ENCODE measurements at places on chromosomes 2 and 18.

DNA sequence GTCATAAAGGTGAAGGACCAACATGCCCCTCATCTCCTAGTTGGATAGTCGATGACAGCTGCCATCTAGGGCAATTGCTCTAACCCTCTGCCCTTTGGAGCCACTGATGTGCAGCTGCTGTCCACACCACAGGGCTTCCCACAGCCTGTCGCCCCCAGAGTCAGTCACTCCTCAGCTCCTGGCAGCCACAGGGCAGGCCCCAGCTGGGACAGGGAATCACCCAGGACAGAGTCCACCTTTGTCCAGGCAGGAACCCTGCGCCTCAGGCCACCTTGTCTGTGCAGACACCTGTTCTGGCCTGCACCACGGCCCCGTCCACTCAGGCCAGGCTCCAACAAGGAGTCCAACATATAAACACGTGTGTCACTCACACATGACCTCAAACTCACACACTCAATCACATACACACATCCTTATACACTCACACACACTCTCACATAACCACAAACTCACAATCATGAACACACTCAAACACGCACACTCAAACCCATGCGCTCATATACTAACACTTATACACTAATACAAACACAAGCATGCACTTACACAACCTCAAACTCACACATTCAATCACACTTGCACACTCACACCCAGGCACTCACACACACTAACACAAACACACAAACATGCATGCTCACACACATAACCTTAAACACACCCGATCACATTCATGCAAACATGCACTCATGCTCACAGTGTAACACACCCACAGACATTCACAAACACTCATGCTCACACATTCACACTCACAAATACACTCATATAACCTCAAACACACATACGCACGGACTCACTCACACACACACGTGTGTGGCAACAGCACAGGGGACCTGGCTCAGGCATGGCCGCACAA is 29.7 kb downstream of the HDAC4 start:
- no peak for DNase-seq

- DNase-seq = peak; percentile 66
These were observed 479.7 kb downstream of the PARD3B start for GRCh38 chr2:205024822-205025518.

- DNase-seq = no peak
These were observed 47.2 kb downstream of the PLEK start for GRCh38 chr2:68412127-68412819.

- DNase-seq = no peak
These were observed 36.5 kb downstream of the OSR1 start for GRCh38 chr2:19321946-19322345.

- DNase-seq = no peak
These were observed 11.4 kb upstream of the SPAST start for GRCh38 chr2:32051836-32052439.

DNA sequence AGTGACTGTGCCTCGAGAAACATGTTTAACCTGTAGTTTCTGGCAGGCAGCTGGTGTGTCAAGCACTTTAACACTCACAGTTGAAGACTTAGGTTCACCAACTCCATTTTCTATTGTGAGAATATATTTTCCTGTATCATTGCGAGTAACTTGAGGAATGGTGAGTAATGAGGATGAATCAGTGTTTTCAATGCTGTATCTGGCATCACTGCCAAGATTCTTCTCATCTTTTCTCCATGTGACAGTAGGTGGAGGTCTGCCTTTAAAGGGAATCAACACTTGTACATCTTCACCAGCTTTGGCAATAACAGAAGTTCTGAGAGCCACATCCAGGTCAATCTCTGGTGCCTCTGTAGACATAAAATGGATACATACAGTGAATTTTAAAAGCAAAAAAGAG is 72.8 kb downstream of the PLEKHA3 start:
- DNase-seq = no peak

DNA sequence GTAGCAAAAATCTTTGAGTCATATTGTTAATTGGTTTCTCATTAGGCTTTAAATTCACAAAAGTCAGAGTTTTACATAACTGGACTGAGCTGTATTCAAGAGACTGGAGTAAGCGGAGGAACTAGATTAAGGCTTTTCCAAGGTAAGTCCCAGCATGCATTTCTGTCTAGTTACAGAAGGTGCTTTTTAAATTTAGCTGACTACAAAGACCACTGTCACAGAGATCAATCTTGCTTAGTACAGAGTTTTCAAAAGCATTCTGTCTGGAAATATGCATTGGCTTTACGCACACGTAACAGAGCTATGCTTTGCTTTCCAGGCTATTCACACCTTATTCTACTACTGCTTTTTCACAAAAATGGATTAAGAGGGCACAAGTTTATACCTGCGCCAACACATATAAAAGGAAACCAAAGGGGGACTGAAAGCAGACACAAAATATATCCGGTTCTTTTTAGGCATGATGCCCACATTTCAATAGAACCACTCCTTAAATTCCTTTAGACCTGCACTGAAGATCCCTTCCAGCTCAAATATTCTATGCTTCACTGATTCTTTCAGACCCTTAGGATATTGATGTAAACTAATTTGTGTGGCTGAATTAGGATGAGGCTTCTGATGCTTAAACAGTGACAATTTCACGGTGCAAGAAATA is 560.7 kb upstream of the CRIM1 start:
- DNase-seq = no peak

GRCh38 chr18:36942264-36942663 is 113.3 kb downstream of the KIAA1328 start:
- DNase-seq = no peak

- no peak for DNase-seq
These were observed 838.8 kb downstream of the SLC4A3 start for GRCh38 chr2:220466251-220466691.

- DNase-seq = no peak
These were observed 28.3 kb downstream of the FHOD3 start for GRCh38 chr18:36325846-36326245.

GRCh38 chr2:210681491-210681890 is 125.1 kb downstream of the CPS1 start:
- no peak for DNase-seq

DNA sequence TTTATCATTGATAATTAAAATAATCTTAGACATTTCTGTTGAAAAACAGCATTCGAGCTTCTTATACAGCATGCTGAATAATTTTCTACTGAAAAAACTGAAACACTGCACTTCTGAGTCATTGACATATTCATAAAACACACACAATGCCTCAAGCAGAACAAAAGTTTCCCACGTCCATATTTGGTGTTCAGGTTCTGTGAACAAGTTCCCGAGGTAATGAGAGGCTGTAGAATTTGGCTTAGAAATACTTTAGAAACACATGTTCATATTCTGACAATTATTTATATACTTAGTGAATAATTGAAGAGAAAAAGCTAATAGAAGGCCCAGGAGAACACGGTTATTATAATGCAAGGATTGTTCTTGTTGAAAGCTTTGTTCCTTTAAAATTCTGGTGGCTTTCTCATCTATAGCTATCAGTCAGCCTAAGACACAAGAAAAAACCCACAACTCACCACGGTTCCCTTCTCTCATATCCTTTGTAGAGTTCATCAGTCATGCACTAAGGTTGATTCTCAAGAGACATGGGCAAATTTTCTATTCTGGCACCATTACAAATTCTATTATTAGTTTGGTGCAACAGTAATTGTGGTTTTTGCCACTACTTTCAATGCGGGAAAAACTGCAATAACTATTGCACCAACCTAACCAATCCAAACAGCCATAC is 194.4 kb downstream of the TMX3 start:
- no peak for DNase-seq

DNA sequence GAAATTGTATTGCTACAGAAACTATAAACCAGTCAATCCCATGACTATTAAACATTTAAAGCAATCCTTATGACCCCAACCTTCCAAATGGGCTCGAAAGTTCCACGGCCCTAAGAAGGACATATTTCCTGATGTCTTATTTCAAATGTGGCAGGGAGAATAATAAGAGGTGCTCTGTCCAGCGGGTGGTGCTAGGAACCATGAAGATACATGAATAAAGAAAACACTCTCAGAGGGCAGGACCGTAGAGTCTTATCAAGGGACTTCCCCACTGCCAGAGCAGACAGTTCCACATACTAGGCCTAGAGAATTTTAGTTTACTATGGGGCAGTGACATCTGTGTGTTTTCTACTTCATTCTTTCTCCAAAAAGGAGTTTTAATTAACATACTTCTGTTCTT is 187.1 kb upstream of the PIK3C3 start:
- DNase-seq = no peak

GRCh38 chr2:14942987-14943386 is 310.5 kb downstream of the LRATD1 start:
- DNase-seq = no peak

DNA sequence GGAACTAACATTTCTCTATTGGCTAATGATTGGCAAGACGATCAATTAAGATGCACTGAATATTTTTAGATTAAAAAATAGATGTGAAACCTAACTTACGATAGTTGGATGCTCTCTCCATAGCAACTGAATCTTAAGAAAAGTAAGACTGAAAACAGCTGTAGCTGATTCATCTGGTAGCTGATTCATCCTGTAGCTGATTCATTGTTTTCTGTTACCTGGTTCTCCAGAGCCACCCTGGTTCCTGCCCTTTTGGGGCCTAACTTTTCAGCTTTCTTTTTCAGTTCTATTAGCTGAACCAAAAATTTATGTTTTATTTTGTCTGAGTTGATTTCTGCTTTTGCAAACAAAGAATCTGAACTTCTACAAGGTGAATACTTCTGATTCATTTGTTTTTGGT is 22.7 kb upstream of the SPR start:
- no peak for DNase-seq

DNA sequence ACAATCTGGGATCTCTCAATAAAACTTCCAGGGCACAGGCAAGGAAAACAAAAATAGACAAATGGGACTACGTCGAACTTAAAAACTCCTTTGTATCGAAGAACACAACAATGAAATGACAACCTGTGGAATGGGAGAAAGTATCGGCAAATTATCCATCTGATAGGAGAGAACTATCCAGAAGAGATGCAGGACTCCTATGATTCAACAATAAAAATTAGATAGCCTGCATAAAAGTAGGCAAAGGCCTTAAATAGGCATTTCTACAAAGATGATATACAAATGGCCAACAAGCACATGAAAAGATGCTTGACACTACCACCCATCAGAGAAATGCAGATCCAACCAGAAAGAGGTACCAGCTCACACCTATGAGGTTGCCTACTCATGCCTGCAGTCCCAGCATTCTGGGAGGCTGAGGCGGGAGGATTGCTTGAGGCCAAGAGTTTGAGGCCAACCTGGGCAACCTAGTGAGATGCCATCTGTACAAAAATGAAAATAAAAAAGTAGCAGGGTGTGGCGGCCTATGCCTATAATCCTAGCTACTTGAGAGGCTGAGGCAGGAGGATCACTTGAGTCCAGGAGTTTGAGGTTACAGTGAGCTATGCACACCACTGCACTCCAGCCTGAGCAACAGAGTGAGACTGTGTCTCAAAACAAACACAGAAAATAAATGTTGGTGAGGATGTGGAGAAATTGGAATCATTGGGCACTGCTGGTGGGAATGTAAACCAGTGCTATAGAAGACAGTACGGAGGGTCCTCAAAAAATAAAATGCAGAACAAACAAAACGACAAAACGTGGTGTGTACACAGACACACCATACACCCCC is 21.6 kb downstream of the TWIST2 start:
- no peak for DNase-seq

DNA sequence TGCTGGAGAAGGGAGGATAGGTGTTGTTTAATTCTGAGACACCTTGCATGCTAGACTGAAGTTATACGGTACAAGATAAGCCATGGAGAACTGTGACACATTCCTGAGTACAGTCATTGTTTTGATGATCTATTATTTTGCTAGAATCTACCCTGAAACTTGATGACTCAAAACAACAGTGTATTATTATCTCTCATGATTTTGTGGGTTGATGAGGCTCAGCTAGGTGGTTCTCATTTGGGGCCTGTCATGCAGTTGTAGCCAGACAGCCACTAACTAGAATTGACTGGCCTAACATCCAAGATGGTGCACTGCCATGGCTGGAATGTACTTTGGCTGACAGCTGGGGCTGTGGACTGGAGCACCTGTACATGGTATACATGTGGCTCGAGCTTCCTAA is 5.4 kb upstream of the IL1R1 start:
- DNase-seq = no peak

DNA sequence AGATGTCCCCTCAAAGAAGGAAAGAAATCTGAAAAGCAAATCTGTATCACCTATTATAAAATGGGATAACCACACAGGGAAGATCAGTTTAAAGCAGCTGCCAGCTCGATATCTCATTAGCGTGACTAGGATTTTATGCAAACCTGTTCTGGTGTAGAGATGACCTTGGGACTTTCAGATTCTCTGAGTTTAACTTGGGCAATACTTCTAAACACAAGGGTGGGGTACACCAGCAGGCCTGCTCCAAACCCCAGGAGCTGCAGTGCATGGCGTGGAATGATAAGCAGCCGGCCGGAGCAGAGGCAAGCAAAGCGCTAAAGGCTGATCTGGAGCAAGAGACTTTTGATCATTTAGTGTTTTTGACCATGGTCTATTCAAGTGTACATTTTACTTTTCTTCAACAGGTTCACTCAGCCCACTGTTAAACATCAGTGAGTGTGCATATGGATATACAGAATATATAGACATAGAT is 4.7 kb downstream of the SERTAD2 start:
- no peak for DNase-seq

GRCh38 chr2:24972315-24972961 is 683 bp upstream of the DNAJC27 start:
- DNase-seq = peak; percentile 25

DNA sequence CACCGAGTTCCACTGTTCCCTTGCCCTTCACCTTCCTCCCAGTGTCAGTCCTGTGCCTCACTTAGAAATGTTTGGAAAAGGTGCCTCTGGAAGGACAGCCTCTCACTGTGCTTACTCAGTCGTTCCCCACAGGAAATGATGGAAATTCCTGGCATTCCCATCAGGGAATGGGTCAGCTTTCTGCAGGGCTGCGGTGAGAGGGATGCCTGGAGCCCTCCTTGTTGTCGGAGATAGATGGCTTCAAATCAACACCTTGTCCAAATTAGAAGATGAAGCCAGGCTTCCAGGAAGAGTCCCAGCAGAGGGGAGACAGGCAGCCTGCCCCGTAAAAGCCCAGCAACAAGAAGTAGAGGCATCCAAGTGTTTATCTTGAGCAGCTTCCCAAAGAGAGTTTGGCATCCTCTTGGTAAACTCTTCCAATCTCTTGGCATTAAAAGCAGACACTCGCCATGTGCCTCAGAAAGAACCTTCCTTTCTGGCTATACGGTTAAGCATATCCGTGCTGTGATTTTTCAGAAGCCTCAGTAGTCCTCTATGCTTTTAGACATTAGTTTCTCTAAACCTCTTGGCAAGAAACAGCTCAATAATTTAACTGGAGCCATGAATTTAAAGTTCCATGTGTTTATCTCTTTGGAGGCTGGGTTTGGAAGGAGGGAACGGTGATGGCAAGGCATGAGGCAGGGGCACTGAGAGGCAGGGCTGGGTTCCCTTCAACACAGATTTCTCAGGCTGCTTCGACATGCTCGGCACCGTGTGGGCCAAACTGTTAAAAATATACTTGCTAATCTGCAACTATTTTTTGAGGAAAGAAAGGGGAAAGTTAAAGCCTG is 25.1 kb downstream of the COLEC12 start:
- no peak for DNase-seq
